ENCODE measurements at places on chromosomes 16 and 17.

- no peak for DNase-seq
These were observed 67.2 kb downstream of the PARN start for GRCh38 chr16:14562691-14563491.

DNA sequence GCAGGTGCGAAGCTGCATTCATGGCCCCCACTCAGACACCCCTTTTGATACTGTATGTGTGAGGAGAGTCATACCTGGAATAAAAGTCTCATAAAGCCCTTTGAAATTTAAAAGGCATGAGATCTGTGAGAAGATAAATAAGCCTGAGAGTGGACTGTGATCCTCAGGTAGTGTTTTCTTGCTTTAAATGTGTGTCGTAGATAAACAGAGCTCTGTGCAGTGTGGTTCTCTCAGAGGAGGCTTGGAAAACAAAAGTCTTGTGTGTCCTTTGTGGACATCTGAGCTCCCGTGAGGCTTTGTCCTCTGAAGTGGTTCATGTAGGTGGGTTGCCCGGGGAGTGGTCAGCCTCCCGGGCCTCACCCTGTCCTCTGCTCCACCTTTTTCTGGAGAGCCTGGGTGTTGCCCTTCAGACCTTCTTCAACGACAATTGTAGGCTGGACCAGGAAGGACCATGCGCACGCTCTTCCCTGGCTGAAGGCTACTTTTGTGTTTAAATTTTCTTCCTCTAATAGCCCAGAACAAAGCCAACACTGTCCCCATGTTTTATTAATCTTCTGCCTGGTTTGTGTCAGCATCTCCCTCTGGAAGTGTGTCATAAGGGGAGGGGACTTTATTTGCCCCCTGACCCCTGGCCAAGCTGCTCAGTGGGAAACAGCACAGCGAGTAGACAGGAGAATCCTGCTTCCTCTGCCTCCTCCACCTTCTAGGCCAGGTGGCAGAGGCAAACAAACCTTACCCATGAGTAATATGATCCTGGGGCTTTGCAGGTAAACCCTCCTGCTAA is 151.2 kb downstream of the MSI2 start:
- no peak for DNase-seq

DNA sequence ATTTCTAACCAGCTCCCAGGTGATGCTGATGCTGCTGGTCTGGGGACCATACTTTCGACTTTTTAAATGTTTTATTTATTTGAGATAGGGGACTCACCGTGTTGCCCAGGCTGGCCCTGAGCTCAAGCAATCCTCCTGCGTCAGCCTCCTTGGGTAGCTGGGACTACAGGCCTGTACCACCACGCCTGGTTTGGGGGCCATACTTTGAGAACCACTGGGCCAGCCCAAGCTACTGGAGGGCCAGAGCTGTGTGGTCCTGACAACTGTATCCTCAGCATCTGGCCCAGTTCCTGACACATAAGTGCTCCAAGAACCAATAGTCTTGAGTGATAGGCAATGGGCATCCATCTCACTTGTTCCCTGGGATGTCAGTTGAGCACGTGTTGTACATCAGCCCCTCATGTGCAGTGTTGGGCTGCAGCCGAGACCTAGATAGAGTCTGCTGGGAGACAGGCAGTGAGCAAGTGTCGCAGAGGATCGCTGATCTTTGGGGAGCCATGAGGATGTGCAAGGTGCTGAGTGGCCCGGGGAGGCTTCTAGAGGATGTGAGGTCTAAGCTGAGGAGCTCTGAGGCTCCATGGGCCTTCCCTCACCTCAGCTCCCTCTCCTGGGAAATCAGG is 1.6 kb downstream of the RMI2 start:
- DNase-seq, result no peak

- DNase-seq, result no peak
These were observed 35.3 kb upstream of the HELZ start for GRCh38 chr17:67280279-67280678.

- DNase-seq, result no peak
These were observed 9.1 kb upstream of the SIAH1 start for GRCh38 chr16:48394355-48394703.

DNA sequence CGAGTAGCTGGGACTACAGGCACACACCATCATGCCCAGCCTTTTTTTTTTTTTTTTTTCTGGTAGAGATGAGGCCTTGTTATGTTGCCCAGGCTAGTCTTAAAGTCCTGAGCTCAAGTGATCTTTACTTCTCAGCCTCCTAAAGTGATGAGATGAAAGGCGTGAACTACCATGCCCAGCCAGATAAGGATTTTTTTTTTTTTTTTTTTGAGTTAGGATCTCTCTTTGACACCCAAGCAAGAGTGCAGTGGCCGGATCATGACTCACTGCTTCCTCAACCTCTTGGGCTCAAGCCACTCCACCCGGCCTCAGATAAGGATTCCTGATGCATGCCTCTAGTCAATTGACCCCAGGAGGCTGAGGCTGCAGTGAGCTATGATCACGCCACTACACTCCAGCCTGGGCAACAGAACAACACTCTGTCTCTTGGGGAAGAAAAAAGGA is 11.2 kb upstream of the PLEKHG4 start:
- no peak for DNase-seq

- no peak for DNase-seq
These were observed 37.1 kb downstream of the DNAH2 start for GRCh38 chr17:7754656-7755055.

DNA sequence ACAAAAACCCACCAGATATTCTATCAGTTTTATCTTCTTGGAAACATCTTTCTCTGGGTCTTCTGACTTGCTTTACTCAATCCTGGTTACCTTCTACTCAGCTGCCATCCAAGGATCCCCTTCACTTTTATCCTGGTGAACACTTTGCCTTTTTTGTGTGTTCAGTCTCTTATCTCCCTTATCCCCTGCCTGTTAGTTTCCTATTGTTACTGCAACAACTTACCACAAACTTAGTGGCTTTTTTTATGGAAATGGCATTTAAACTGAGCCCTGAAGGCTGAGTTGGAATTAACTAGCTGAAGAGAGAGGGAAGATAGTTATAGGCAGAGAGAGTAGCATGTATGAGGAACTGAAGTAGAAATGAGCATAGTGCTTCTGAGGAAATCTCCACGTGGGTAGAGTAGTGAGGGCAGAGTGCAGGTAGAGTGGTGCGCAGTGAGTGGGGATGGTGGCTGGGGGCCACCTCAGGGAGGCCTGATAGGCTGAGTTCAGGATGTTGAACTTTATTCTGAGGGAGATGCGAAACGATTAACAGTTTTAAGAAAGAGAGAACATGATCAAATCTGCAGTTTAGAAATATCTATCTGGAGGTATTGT is 26.3 kb downstream of the TANGO6 start:
- DNase-seq, result no peak

GRCh38 chr17:39635614-39636176 is 1.2 kb upstream of the STARD3 start:
- no peak for DNase-seq

- peak; percentile 77 for DNase-seq
These were observed 89.3 kb upstream of the GSE1 start for GRCh38 chr16:85523602-85524364.

GRCh38 chr17:47201166-47201565 is 8.0 kb upstream of the MYL4 start:
- DNase-seq, result no peak

- DNase-seq, result no peak
These were observed 29.2 kb upstream of the BEAN1 start for GRCh38 chr16:66397736-66398433.

GRCh38 chr16:56990407-56991286 is 1.3 kb downstream of the NLRC5 start:
- DNase-seq, result no peak

DNA sequence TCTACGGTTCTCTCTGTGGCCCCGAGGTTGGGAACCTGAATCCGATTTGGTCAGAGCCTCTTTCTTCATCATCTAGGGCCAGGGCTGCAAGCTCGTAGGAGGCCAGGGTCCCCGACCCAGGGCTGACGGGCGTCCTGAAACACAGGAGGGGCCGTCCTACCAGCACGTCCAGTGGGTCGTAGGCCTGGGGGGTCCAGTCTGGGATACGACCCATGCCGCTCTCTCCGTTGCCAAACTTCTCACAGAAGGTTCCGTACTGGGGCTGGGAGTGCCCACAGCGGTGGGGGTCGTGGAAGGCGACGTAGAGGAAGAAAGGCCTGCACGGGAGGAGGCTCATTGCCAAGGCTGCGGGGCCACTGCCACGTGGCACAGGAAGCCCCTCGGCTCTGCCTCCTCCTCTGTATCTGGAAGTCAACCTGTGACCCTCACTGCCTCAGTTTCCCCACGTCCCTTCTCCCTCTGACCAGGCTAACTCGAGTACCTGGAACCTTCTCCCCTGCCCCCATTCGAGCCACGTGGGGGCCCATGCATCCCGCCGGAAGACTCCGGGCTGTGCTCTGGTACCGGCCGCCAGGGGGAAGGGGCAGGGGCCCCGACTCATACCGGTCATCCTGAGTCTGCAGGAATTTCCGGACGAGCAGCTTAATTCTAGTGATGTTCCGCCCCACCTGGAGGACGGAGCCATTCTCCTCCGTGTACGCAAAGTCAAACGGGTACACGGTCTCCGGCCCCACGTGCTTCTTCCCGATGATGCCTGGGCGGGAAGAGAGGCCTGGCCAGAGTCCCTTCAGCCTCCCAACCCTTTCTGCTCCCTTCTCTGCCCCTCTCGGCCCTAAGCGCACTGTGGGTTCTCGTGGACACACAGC is 5.9 kb downstream of the SGSH start:
- DNase-seq, result no peak

GRCh38 chr17:5610956-5611355 is 26.6 kb upstream of the NLRP1 start:
- no peak for DNase-seq

DNA sequence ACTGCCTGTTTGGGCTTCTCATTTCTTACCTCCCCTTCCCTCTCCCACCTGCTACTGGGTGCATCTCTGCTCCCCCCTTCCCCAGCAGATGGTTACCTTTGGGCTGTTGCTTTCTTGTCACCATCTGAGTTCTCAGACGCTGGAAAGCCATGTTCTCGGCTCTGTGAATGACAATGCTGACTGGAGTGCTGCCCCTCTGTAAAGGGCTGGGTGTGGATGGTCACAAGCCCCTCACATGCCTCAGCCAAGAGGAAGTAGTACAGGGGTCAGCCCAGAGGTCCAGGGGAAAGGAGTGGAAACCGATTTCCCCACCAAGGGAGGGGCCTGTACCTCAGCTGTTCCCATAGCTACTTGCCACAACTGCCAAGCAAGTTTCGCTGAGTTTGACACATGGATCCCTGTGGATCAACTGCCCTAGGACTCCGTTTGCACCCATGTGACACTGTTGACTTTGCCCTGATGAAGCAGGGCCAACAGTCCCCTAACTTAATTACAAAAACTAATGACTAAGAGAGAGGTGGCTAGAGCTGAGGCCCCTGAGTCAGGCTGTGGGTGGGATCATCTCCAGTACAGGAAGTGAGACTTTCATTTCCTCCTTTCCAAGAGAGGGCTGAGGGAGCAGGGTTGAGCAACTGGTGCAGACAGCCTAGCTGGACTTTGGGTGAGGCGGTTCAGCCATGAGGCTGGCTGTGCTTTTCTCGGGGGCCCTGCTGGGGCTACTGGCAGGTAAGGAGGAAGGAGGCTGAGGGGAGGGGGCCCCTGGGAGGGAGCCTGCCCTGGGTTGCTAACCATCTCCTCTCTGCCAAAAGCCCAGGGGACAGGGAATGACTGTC is at the start of gene CD68:
TSS of gene CD68 (plus strand) at position 638 of the 833 bp plus-strand sequence. CDS start at position 678, 40 bp downstream.
- peak; percentile 92 for DNase-seq

DNA sequence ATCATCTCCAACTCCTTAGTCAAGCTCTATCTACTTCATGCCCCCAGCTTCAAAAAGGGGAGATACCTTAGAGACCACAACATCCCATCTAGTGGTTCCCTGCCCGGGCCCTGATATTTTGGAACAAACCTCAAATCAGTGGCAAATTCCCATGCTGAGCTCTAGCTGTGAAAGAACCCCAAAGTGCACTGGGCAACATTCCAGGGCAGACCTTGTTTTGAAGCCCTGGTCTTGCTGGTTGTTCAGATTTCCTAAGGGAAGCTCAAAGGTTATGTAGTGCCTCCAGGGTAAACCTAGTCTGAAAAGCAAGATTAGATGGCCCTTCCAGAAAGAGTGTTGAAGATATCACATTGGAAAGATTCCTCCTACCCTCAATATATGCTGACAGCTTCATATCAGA is 16.3 kb downstream of the FAM117A start:
- DNase-seq, result no peak

DNA sequence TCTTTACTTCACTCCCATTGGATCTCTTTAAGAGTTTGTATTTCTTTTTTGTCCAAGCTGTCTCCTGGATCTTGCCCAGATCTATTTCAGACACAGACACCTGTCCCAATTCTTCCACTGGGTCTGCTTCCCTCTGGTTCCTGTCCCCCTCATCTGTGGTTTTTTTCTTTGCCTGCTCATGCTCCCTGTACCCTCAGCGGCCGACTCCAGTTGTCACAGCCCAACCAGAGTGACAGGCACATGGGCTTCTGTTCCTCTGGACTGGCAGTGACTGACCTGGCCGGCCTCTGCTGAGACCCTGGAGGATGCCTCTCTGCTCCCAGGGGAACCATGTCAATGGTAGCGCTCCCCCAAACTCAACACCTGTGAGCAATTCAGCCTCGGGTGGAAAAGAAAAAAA is 142.6 kb downstream of the WSCD1 start:
- DNase-seq, result no peak

DNA sequence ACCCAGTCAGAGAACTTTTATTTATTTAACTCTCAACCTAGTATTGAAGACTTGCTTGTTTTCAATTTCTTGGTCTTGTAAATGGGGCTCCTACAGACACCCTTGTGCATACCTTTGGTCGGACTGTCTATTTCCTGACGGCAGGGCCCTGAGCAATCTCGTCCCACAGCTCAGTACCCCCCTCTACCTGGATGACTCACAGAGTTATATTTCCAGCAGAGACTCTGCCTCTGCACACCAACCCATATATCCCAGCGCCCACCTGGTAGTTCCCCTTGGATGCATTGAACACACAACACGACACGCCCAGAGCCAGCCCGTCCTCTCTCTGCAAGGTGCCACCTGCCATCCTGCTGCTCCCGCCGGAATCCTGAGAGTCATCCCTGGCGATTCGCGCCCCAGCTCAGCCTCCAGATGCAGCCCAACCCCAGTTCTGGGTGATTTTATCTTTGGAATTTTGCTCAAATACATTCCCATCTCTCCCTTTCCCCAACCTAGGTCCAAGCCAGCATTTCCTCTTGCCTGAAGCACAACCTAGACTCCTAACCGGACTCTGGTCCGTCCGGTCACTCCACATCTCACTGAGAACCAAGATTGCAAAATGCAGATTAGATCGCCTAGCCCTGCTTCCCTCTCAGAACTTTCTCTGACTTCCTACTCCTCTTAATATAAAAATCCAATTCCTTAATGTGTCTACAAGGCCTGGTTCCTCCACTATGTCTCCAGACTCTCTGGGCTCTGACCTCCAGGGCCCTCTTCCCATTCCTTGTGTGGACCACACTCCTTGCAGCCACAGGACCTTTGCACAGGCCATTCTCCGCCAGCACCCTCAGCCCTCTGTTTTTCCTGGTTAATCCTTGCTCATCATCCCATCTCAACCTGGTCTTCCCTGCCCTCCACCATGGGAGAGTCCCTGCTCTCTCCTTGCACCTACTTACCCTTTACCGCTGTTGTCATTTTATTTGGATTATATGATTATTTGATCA is 129.2 kb downstream of the SEC14L1 start:
- DNase-seq, result no peak
